ENCODE measurements at places on chromosomes 11 and 22. TPM values are rescaled to one million over a fixed set of nuclear protein-coding genes. Genes with fewer than 3 reads are reported as not detected.
A peak's percentile ranks its signal among the peaks of the same experiment; 100 is the strongest.

- H3K27me3 ChIP-seq, result no peaks in the 10 kb centered on the region
- no peak overlapping the region for H3K27ac ChIP-seq
- no peak overlapping the region for H3K4me3 ChIP-seq
- no peaks in the 10 kb centered on the region for H3K36me3 ChIP-seq
- H3K4me1 ChIP-seq, result no peaks in the 10 kb centered on the region
- DNase-seq, result no peak
These were observed 537.7 kb downstream of the BUD13 start for GRCh38 chr11:116234989-116235568.

Gene CRYAB
- total RNA-seq, result 5,627 TPM

Gene FIBIN
- 6.7 TPM for total RNA-seq

GRCh38 chr22:32926600-32926999, 125.1 kb downstream of the TIMP3 start:
- H3K4me1 ChIP-seq, result no peaks in the 10 kb centered on the region
- no peaks in the 10 kb centered on the region for H3K36me3 ChIP-seq
- H3K4me3 ChIP-seq, result no peak overlapping the region
- H3K27me3 ChIP-seq, result no peaks in the 10 kb centered on the region

Gene TP53I11
- 26.4 TPM for total RNA-seq

Gene MS4A6A
- total RNA-seq, result 12.8 TPM

Gene SYT12
- 0.28 TPM for total RNA-seq

- H3K27ac ChIP-seq, result no peak overlapping the region
- DNase-seq, result no peak
- H3K27me3 ChIP-seq, result no peaks in the 10 kb centered on the region
- no peak overlapping the region for H3K4me3 ChIP-seq
- peaks cover 23% of the 10 kb centered on the region for H3K4me1 ChIP-seq
These were observed 47.8 kb downstream of the COPB1 start for GRCh38 chr11:14451825-14452224.

DNA sequence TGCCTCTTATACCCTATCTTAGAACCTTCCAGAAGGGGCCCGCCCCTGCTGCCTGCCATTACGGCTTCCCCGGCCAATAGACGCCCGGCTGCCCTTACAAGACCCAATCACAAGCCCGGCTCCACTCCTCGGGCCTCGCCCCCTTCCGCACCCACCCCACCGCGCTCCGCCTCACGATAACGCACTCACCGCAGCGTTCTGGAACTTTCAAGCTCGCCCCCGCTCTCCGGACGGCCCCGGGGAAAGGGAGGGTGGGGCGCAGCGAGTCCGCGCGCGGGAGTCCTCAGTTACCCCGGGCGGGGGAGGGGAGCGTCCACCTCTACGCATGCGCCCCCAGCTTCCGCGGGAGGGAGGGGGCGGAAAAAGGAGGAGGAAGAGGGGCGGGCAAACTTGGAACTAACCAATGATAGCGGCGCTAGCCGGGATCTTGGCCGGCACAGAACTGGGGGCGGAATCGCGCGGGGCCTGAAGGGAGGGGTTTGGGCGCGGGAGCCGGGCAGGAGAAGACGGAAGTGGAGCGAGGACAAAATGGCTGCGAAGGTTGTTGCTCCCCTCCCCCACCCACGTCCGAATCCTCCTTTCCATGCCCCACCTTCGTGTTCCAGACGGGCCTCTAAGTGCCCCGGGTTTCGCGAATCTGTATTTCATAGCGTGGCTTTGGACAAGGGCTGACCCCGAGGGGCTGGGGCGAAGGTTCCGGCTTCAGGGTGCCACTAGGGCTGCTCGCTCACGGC, 389 bp upstream of the HSPA8 start:
- H3K4me3 ChIP-seq, result peak overlapping the region; percentile 88
- H3K4me1 ChIP-seq, result peaks cover 62% of the 10 kb centered on the region
- peak; percentile 100 for DNase-seq

- no peak overlapping the region for H3K4me3 ChIP-seq
- no peaks in the 10 kb centered on the region for H3K36me3 ChIP-seq
- H3K27ac ChIP-seq, result no peak overlapping the region
- peaks cover 5% of the 10 kb centered on the region for H3K27me3 ChIP-seq
These were observed 10.8 kb downstream of the TTLL8 start for GRCh38 chr22:50047346-50047745.

Gene RFPL2
- total RNA-seq, result not detected

- no peak for DNase-seq
- H3K27ac ChIP-seq, result no peak overlapping the region
- H3K4me1 ChIP-seq, result peaks cover 25% of the 10 kb centered on the region
- H3K36me3 ChIP-seq, result peaks cover 60% of the 10 kb centered on the region
- no peaks in the 10 kb centered on the region for H3K27me3 ChIP-seq
- H3K4me3 ChIP-seq, result no peak overlapping the region
These were observed 8.1 kb upstream of the CASTOR1 start for GRCh38 chr22:30297276-30297990.

- H3K4me3 ChIP-seq, result no peak overlapping the region
- H3K36me3 ChIP-seq, result no peaks in the 10 kb centered on the region
- peak overlapping the region; percentile 76 for H3K27ac ChIP-seq
- H3K4me1 ChIP-seq, result peaks cover 79% of the 10 kb centered on the region
- no peaks in the 10 kb centered on the region for H3K27me3 ChIP-seq
These were observed 5.7 kb downstream of the HSD17B12 start for GRCh38 chr11:43686207-43686606.

GRCh38 chr11:111378861-111379601, at the start of gene POU2AF1:
TSS of gene POU2AF1 (minus strand) at chr11:111379275. CDS start at chr11:111379177, 98 bp downstream.
- no peaks in the 10 kb centered on the region for H3K36me3 ChIP-seq
- no peaks in the 10 kb centered on the region for H3K27me3 ChIP-seq
- H3K4me1 ChIP-seq, result peaks cover 11% of the 10 kb centered on the region
- DNase-seq, result peak; percentile 27

DNA sequence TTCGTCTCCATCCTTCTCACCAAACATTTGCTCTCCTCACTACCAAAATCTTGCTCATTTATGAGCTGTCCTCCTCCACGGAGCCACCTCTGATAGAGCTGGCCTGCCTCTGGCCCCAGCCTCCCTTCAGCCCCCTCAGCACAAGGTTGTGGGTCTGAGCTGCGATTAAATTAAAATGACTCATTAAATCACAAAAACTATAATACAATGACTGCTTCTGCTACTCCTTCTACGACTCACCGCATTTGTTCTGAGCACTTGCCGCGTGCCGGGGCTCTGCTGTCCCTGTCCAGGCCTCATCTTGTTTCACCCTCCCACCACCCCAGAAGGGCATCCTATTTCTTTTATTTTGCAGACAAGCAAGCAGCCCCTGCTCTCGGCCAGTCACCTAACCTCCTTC, 49.2 kb upstream of the TIMP3 start:
- no peak overlapping the region for H3K27ac ChIP-seq
- no peaks in the 10 kb centered on the region for H3K36me3 ChIP-seq
- H3K27me3 ChIP-seq, result no peaks in the 10 kb centered on the region
- DNase-seq, result no peak
- no peak overlapping the region for H3K4me3 ChIP-seq

Gene EXT2
- 24.3 TPM for total RNA-seq

DNA sequence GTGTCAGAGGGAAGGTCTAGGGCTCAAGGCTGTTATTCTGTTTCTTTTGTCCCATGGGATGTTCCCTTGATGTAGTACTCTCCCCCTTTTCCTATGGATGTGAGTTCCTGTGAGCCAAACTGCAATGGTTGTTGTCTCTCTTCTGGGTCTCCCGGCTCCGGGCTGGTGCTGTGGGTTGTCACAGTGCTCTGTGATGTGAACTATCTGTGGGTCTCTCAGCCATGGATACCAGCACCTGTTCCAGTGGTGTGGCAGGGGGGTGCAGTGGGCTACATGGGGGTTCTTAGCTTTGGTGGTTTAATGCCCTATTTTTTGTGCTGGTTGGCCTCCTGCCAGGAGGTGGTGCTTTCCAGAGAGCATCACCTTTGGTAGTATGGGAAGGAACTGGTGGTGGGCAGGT, 941.1 kb downstream of the KCNA4 start:
- no peaks in the 10 kb centered on the region for H3K27me3 ChIP-seq
- no peak for DNase-seq
- no peak overlapping the region for H3K4me3 ChIP-seq
- no peaks in the 10 kb centered on the region for H3K36me3 ChIP-seq

Gene PRDM11
- total RNA-seq, result 19.6 TPM

Gene DKK3
- total RNA-seq, result 724 TPM

GRCh38 chr11:76653674-76654284, 16.8 kb downstream of the LRRC32 start:
- H3K36me3 ChIP-seq, result peaks cover 13% of the 10 kb centered on the region
- no peaks in the 10 kb centered on the region for H3K27me3 ChIP-seq
- no peak overlapping the region for H3K4me3 ChIP-seq
- DNase-seq, result peak; percentile 72
- H3K27ac ChIP-seq, result peak overlapping the region; percentile 34
- peaks cover 22% of the 10 kb centered on the region for H3K4me1 ChIP-seq

- no peak for DNase-seq
- no peak overlapping the region for H3K27ac ChIP-seq
- no peak overlapping the region for H3K4me3 ChIP-seq
- H3K4me1 ChIP-seq, result no peaks in the 10 kb centered on the region
These were observed 89.1 kb upstream of the ISX start for GRCh38 chr22:34976886-34977285.

Gene KCNC1
- not detected for total RNA-seq

DNA sequence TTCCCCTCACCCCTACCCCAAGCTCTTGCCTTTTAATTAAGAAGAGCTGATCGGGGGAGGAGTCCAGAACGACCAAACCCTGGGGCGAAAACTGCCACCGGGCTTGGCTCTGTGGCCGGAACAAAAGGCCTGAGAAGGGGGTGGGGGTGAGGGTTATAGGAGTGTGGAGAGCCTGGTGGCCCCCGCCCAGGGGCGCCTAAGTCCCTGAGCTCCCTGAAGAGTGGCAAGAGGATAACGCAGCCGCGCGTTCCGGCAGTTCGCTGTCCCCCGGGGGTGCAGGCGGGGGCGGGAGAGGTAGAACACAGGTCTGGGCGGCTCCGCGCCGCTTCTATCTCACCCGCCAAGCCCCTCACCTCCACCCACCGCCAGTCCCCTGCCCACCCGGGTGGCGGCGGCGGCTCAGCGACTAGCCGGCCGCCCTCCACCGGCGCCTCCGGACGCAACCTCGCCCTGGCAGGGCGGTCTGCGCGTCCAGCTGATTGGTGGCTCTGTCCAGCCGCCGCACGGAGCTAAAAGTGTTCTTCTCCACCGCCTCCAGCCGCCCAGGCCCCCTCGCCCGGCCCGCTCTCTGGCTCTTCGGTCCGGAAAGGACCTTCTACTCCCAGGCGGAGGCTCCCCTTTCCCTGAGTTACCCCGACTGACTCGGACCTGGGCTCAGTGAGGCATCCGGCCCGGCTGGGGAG, 18.7 kb upstream of the BDNF start:
- H3K4me3 ChIP-seq, result peak overlapping the region; percentile 23
- peaks cover 44% of the 10 kb centered on the region for H3K27me3 ChIP-seq
- no peak overlapping the region for H3K27ac ChIP-seq
- peak; percentile 29 for DNase-seq
- H3K36me3 ChIP-seq, result no peaks in the 10 kb centered on the region

- no peak overlapping the region for H3K27ac ChIP-seq
- no peaks in the 10 kb centered on the region for H3K4me1 ChIP-seq
- no peak for DNase-seq
- no peaks in the 10 kb centered on the region for H3K27me3 ChIP-seq
These were observed 39.8 kb upstream of the CD82 start for GRCh38 chr11:44525473-44526252.

Gene CFL1
- 396 TPM for total RNA-seq

Gene ANKK1
- not detected for total RNA-seq

Gene FREY1
- not detected for total RNA-seq

- DNase-seq, result peak; percentile 43
- no peak overlapping the region for H3K4me3 ChIP-seq
- H3K36me3 ChIP-seq, result no peaks in the 10 kb centered on the region
- H3K4me1 ChIP-seq, result peaks cover 14% of the 10 kb centered on the region
These were observed 24.2 kb downstream of the EIF4G2 start for GRCh38 chr11:10784232-10785145.

- H3K4me3 ChIP-seq, result no peak overlapping the region
- no peaks in the 10 kb centered on the region for H3K27me3 ChIP-seq
- no peaks in the 10 kb centered on the region for H3K36me3 ChIP-seq
- H3K27ac ChIP-seq, result no peak overlapping the region
- peaks cover 15% of the 10 kb centered on the region for H3K4me1 ChIP-seq
These were observed 274.9 kb upstream of the CADM1 start for GRCh38 chr11:115778928-115779650.

Gene TBRG1
- 21.8 TPM for total RNA-seq

Gene ZBTB44
- total RNA-seq, result 55.3 TPM

GRCh38 chr11:697811-698311, 2.2 kb downstream of the TMEM80 start:
- peaks cover 8% of the 10 kb centered on the region for H3K4me1 ChIP-seq
- peaks cover 22% of the 10 kb centered on the region for H3K36me3 ChIP-seq
- no peak for DNase-seq
- H3K27ac ChIP-seq, result no peak overlapping the region

DNA sequence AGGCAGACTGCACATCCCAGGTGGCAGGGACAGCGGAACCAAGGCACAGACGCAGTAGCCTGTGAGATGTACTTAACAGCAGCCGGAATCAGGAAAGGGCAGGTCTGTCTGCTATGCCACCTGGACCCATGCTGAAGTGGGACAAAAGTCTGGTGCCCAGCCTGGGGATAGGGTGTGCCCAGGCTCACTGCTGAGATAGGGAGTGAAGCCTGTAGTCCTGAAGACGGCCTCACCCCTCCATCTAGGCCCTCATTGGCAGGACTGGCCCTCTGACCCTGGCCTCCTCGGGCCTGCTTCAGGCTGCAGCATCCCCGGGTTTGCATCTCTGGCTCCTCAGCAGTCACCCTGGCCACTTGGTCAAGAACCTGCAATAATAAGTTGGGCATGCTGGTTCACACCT, 32.4 kb upstream of the TSKU start:
- DNase-seq, result peak; percentile 8
- H3K27me3 ChIP-seq, result no peaks in the 10 kb centered on the region
- no peak overlapping the region for H3K27ac ChIP-seq
- no peaks in the 10 kb centered on the region for H3K36me3 ChIP-seq
- H3K4me3 ChIP-seq, result no peak overlapping the region

Gene TMEM86A
- total RNA-seq, result 6.3 TPM

GRCh38 chr11:62502030-62502730, 44.4 kb downstream of the AHNAK start:
- peak overlapping the region; percentile 88 for H3K27ac ChIP-seq
- no peak for DNase-seq
- H3K27me3 ChIP-seq, result no peaks in the 10 kb centered on the region
- H3K4me3 ChIP-seq, result no peak overlapping the region

DNA sequence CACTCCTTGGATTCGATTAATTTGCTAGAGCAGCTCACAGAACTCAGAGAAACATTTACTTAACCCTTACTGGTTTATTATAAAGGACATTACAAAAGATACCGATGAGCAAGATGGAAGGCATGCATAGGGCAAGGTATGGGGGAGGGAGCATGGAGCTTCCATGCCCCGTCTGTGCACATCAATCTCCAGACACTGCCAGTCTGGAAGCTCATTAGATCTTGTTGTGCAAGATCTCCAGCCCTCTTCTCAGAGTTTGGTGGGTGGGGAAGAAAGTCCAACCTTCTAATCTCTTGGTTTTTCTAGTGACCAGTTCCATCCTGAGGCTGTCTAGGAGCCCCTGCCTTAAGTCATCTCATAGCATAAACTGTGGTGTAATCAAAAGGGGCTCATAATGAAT, 190.7 kb downstream of the UVRAG start:
- no peak for DNase-seq
- H3K4me1 ChIP-seq, result no peaks in the 10 kb centered on the region
- H3K27me3 ChIP-seq, result no peaks in the 10 kb centered on the region
- peaks cover 24% of the 10 kb centered on the region for H3K36me3 ChIP-seq

Gene CXCR5
- not detected for total RNA-seq

GRCh38 chr11:130213979-130214281, 54.3 kb downstream of the ST14 start:
- H3K27ac ChIP-seq, result no peak overlapping the region
- no peak for DNase-seq
- H3K36me3 ChIP-seq, result no peaks in the 10 kb centered on the region
- H3K4me3 ChIP-seq, result no peak overlapping the region
- H3K4me1 ChIP-seq, result no peaks in the 10 kb centered on the region
- no peaks in the 10 kb centered on the region for H3K27me3 ChIP-seq
